WERI-Rb-1 (cell line): ENCODE measurements at places on chromosomes 2 and 18.

DNA sequence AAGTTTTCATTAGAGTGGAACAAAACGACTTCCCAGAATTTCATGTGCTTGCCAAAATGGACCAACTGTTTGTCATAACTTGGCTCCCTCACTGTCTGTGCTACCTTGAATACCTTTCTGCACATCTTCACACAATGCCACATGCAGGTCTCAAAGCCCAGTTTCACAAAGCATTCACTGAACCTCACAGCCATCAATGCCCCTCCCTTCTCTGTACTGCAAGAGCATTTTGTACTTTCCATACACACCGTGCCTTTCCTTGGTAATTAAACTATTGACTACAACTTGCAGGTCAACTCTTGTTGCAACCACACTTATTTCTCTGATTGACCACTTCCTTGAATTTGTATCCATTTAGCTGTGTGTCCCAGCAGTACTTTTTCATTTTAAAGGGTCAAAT is 50.5 kb downstream of the PAX3 start:
- no peak for DNase-seq

- DNase-seq = no peak
These were observed 290.1 kb upstream of the KLHL14 start for GRCh38 chr18:33062834-33063364.

GRCh38 chr18:6755107-6755506 is 25.6 kb downstream of the ARHGAP28 start:
- DNase-seq = no peak

GRCh38 chr2:120272763-120273481 is 20.3 kb downstream of the RALB start:
- DNase-seq = no peak

DNA sequence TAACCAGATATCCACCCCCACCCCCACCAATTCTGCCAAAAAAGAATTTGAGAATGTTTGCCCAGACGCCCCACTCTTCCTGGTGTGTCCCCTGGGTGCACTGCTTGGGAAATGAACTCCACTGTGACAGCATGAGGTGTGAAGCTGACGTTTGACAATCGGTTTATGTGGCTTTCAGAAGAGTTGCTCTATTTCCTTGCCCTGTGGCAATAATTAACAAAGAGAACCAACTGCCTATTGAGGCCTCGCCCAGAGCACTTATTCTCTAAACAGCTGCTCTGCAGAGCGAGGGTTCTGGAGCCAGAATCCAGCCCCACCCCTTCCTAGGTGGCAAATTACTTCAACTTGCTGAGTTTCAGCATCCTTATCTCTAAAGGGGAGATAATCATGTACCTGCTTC is 115.8 kb upstream of the SIX3 start:
- no peak for DNase-seq

DNA sequence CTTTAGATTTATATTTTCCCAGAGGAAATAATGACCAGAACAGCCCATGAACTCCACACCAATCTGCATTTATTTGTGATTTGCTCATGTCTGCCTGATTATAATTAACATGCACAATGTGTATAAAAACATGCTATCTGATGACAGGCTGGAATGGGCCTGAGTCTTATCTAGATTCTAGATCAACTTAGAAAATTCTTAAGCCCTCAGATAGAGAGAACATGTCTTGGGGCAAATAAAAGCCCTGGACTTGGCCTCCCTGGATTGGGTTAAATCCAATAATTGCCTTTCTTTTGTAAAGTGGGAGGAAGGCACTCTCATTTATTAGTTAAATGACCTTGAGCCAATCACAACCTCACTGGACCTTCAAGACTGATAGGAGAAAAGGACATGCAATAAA is 61.8 kb downstream of the EVA1A start:
- DNase-seq = no peak

DNA sequence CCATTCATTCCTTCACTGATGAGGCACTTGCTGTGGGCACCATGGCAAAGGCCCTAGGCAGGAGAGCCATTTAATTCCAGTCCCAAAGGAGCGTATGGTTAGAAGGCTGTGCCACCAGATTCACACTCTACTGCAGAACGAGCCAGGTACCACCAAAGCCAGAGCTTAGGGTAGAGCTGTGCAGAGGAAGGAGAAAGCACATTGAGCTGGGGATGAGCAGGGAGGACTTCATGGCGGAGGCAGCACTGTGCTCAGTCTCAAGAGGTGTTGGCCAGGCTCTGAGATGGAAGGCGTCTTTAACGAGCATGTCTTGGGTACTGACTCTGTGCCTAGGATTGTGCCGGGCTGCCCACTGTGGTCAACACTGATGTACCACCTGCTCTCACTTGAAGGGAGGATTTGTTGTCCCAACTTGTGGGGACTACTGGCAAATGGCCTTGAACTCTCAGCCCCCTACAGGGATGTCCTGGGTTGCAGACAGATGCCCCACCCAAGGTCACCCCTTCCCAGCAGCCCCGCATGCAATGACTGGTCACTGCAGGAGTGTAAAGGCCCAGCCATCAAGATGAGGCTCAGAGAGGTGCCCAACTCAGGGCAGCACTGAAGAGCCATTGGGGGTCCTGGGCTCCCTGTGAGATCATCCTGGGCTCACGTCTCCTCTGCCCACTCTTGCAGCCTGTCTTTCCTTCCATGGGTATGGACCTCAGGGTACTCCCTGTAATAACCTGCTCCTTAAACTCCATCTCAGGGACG is 251.4 kb downstream of the GLI2 start:
- no peak for DNase-seq

GRCh38 chr2:181241797-181242196 is 215.4 kb upstream of the ITGA4 start:
- no peak for DNase-seq

- DNase-seq = no peak
These were observed 636.1 kb downstream of the TDRD15 start for GRCh38 chr2:21759819-21760218.

DNA sequence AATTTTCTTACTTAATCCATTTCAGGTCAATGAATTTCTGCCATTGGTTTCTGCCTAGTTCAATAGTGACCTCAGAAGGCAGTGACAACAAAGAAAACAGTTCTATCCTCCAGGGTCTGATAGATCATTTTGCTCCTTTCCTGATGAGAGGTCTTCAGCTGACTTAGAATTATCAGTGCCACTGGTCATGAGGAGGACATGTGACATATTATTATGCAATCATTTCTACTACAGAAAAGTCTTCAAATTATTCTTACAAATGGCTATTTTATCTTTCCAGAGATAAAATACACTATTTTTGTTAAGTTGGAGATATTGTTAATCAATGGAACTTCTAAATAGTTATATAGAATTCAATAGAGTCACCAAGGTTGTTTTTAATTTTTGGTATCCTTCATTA is 360.0 kb upstream of the GALNT5 start:
- DNase-seq = no peak

DNA sequence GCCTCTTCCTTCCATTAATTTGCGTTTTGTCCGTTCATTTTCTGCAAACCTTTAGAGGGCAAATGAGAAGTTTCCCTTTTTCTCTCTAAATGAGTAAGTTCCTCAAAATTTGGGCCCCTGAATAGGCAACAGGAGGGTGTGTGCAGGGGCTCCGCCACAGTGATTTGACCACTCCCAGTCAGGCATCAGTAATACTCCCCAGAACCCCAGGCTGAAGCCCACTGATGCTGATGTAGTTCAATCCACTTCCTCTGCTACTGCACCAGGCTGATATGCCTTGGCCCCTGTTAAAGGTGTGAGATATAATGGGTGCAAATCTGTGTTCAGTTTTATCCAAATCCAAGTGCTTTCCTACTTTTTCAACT is 1150.0 kb downstream of the RPIA start:
- DNase-seq = no peak

DNA sequence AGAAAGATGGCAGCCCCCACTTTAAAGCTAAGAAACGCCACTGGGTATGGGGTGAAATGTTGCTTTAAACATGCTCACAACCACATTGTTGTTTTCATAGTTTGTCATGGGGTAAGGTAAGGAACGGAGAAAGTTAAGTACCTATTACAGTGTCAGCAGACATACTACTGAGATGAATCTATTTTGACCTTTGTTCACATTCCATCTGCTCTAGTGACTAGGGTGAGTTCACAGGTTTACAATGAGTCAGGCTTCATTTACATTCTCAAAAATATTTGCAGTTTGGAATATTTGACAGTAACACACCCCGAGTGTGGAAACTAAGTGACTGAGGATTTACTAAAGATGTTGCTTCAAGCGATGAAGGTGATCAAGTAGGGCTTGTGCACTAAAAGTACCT is 428.7 kb upstream of the ACVR2A start:
- DNase-seq = no peak

DNA sequence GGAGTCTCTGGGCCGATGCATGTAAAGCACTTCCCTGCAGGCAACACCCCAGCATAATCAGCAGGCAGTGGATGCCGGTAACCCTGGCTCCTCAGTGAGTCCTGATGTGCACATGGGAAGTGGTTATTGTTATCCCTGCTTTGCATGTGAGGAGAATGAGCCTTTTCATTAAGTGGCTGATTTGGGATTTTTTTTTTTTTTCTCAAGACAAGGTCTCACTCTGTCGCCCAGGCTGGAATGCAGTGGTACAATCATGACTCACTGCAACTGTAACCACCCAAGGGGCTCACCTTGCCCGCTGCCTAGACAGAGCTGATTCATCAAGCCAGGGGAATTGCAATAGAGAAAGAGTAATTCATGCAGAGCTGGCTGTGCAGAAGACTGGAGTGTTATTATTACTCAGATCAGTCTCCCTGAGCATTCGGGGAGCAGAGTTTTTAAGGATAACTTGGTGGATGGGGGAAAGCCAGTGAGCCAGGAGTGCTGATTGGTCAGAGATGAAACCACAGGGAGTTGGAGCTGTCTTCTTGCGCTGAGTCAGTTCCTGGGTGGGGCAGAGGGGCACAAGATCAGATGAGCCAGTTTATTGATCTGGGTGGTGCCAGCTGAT is 95.4 kb downstream of the SOCS6 start:
- no peak for DNase-seq

- peak; percentile 73 for DNase-seq
These were observed 205 bp downstream of the TET3 start for GRCh38 chr2:73984922-73985307.

- no peak for DNase-seq
These were observed 61.0 kb downstream of the CACNB4 start for GRCh38 chr2:152037743-152038435.

- DNase-seq = no peak
These were observed 46.3 kb downstream of the MERTK start for GRCh38 chr2:111944531-111945210.

GRCh38 chr2:185391543-185391942 is 347.1 kb upstream of the FSIP2 start:
- no peak for DNase-seq

- no peak for DNase-seq
These were observed 35.9 kb upstream of the MYO1B start for GRCh38 chr2:191209340-191209739.

GRCh38 chr2:228599297-228599696 is 417.8 kb upstream of the SPHKAP start:
- no peak for DNase-seq

DNA sequence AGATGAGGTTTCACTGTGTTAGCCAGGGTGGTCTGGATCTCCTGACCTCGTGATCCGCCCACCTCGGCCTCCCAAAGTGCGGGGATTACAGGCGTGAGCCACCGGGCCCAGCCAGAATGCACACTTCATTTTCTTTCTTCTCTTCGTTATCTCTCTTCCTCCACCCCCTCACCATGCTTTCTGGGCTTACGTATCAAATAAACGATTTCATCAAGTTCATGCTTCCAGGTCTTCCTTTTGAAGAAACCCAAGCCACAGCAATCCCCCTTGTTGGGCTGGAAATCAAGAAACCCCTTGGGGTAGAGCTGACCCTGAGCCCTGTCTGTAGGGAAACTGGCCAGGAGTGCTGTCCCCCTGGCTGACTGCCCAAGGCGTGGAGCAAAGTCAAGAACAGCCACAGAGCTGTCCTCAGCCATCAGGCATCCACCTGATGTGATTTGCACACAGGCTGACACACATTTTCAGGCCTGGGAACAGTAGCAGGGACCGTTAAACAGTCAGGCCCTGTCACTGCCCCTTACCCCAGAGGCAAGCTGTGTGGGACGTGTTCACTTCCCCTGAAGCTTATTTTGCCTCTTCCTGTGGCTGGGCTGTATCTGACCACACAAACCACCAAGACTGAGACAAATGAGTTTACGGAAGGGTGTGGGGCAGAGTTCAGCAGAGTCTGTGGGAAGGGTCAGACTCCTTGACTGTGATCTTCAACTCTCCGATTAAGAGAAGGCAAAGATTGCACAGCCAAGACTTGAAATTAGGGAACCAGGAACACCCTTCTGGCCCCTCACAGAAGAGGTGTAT is 15.1 kb upstream of the NMUR1 start:
- no peak for DNase-seq

DNA sequence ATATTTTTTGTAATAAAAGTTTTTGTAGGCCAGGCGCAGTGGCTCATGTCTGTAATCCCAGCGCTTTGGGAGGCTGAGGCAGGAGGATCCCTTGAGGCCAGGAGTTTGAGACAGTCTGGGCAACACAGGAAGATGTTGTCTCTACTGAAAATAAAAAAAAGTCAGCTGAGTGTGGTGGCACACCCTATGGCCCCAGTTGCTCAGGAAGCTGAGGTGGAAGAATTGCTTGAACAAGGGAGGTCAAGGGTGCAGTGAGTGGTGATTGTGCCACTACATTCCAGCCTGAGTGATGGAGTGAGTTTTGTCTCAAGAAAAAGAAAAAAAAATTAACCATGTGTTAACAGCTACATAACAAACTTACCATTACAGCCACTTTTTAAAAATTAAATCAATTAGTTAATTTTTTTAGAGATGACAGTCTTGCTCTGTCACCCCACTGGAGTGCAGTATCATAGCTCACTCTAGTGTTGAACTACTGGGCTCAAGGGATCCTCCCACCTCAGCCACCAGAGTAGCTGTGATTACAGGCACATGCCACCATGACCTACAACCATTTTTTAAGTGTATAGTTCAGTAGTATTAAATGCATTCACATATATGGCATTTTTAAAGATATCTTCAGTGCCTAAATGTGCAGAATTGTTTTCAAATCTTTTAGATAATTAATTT is 67.2 kb upstream of the ACYP2 start:
- DNase-seq = no peak

DNA sequence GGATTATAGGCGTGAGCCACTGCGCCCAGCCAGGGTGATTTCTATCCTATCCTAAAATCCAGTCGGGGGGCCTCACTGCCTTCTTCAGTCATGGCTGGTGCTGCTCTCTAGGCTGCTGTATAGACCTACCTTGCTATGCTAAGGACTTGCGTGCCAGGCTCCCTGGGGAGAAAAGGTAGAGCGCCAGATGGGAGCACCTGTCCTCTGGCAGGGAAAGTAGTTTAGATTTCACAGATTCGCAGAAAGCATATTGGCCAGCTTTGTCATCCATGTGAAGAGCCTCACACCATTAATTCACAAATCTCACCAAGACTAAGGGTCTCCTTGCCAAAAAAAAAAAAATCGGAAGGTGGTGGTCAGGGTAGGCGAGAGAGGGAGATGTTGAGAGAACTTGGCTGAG is 217.6 kb downstream of the ATAD2B start:
- DNase-seq = no peak

DNA sequence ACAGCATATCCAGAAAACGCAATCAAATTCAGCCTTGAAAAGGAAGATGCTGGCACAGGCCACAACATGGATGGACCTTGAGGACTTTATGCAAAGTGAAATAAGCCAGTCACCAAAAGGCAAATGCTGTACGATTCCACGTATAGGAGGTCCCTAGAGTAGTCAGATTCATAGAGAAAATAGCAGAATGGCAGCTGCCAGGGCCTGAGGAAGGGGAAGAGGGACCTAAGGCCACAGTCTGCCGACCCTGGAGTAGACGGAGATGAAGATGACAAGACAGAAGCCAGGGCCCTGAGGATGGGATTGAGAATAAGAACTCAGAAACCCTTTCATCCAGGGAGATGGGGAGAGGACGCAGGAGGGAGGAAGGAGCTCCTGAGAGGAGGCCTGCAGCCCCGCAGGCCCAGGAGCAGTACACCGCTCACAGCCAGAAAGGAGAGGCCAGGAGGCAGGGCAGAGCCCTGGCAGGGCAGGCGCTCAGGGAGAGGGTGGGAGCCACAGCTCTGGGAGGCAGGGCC is 8.1 kb upstream of the MTERF4 start:
- no peak for DNase-seq
